Hair follicle dermal papilla cell (primary cell): ENCODE measurements at places on chromosomes 7 and 10. TPM values are rescaled to one million over a fixed set of nuclear protein-coding genes. Genes with fewer than 3 reads are reported as not detected.

Gene STX1A
- total RNA-seq, result 11.4 and 15.8 TPM in 2 replicates

Gene GIMAP6
- 0.16 TPM in 1 of 2 replicates, not detected in the other for total RNA-seq

Gene UNCX
- 0.12 TPM in 1 of 2 replicates, not detected in the other for total RNA-seq

Gene CCDC146
- total RNA-seq, result 2.2 and 4.1 TPM in 2 replicates

Gene DPP6
- total RNA-seq, result not detected in 2 replicates

Gene PRF1
- not detected in 2 replicates for total RNA-seq

Gene SLC26A3
- not detected in 2 replicates for total RNA-seq

Gene PTER
- total RNA-seq, result 11.5 and 16.9 TPM in 2 replicates

Gene AASS
- total RNA-seq, result 24.4 and 27.7 TPM in 2 replicates

Gene TSPAN15
- 1.3 TPM in 2 replicates for total RNA-seq

Gene PAPOLB
- total RNA-seq, result under 0.01 and 0.16 TPM in 2 replicates

Gene PIP
- not detected in 2 replicates for total RNA-seq

Gene MEIG1
- total RNA-seq, result not detected in 2 replicates

Gene TCAF2
- total RNA-seq, result 3.6 and 7.6 TPM in 2 replicates

Gene IKZF1
- total RNA-seq, result not detected in 2 replicates

Gene GRM3
- total RNA-seq, result not detected in 2 replicates

Gene CFAP69
- 6.1 and 12.2 TPM in 2 replicates for total RNA-seq

Gene ITIH5
- 0.97 and 1.1 TPM in 2 replicates for total RNA-seq

Gene POLR2J2
- 6.9 and 7.6 TPM in 2 replicates for total RNA-seq

Gene NUTM2D
- 1.7 and 2.3 TPM in 2 replicates for total RNA-seq

Gene AGR3
- total RNA-seq, result not detected in 2 replicates

Gene CALCR
- not detected in 2 replicates for total RNA-seq

Gene TRUB1
- 25.0 and 25.4 TPM in 2 replicates for total RNA-seq

Gene SOSTDC1
- 0.32 and 0.73 TPM in 2 replicates for total RNA-seq

Gene UFSP1
- 7.9 and 9.2 TPM in 2 replicates for total RNA-seq

Gene SPDYE6
- total RNA-seq, result not detected in 2 replicates

Gene IFIT3
- 59.5 and 59.7 TPM in 2 replicates for total RNA-seq

Gene IL6
- total RNA-seq, result 20.2 and 32.3 TPM in 2 replicates

Gene CPA2
- not detected in 2 replicates for total RNA-seq
